ENCODE measurements at places on chromosomes 5 and 9. TPM values are rescaled to one million over a fixed set of nuclear protein-coding genes. Genes with fewer than 3 reads are reported as not detected.
A peak's percentile ranks its signal among the peaks of the same experiment; 100 is the strongest.

GRCh38 chr5:82704381-82704780 is 372.8 kb downstream of the TMEM167A start:
- DNase-seq: no peak

DNA sequence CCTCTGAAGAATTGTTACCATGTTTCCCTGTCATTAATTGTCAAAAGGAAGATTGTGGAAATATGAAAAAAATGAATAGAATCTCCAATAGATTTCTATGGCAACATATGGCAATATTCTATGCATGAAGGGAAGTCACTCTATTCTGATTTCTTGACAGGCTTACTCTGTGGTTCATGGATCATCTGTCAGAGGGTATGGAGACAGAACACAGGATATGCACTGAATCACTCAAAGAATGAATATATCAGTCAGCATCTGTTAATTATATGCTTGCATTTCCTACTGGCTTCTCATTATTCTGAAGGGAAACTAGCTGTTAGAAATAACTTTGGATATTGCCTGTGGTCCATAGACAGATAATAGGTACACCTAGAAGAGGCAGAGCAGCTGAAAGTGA is 918.9 kb downstream of the DTWD2 start:
- DNase-seq: no peak

DNA sequence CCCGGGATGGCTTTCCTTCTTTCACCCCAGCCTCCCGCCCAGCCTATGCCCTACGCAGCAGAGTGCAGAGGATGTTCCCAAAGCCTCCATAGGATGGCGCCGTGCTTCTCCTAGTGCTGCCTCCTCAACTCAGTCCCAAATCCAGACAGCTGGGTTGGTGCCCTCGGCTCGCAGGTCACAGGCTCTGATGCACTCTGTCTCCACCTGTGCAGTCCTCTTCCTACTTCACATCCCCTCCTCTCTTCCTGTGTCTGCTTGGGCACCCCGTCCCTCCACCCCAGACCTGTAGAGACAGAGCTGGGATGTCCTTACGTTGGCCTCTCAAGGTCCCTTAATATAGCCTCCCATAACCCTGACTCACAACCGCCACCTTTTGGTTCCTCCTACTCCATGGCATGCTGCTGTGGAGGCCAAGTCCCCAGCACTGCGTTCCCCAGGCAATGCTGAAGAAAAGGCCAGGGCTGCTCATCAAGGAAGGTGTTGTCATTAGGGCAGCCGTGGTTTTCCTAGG is 314.4 kb downstream of the GADD45G start:
- DNase-seq: peak; percentile 11

- no peak for DNase-seq
Observed at GRCh38 chr5:162685302-162685701, 617.7 kb downstream of the GABRG2 start.

DNA sequence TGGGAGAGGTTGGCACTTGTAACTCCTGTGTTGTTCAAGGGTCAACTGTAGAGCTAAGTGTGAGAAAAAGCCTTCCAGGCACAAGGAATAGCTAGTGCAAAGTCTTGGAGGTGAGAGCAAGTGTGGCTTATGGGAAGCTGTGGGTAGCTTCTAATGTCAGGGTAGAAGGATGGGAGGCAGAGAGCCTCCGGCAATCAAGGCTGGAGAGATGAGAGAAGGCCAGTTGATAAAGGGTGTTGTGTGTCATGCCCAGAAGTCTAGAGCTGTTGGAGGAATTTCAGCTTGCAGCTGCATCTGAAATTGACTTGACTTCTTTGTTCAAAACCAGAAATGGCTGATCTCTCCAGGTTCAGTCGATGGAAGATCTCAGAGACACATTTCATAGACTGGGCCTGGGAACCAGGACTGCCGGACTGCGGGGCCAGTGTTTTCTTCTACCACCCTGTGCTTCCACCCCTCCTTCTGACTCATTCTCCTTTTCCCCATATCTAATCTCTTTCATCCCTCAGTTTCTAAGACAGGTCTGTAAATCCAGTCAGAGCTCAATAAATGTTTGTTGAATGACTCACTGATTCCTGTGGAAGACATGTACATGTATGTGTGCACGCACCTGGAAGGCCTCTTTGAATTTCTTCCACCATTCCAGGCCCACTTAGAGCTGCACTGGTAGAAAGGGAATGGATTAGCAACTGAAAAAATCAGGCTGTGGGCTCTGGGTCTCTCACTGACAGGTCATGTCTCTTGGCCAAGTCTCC is 67.8 kb upstream of the KLF4 start:
- DNase-seq: no peak

DNA sequence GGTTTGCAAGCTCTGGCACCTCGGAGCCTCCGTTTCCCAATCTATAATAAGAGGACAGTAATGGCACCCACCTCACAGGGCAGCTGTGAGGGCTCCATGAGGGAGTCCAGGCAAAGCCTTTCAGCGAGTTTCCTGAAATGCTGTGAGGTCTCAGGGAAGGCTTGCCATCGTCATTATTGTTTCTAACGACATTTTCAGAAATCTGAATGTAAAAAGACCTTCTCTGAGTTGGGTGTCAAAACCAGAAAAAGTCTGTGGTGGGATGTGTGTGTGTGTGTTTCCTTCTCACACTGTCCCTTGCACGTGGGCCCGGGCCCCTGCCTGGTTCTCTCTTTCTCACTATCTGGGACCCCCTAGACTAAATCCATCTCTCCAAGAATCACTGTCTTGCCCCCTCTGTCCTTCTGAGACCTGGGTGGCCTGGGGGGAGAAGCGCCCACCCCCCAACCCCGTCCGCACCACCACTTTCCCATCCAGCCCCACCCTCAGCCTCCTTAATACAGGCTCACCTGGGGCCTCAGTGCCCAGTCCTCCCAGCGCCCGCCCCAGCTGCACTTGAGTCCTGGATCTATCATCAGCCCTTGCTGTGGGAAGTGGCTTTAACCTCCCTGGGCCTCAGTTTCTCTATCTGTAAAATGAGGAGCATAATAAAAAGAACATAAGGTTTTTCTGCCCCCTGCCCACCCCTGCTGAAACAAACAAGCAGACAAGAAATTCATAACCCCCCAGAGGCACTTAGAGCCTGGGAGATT is 180.3 kb downstream of the C9orf50 start:
- no peak for DNase-seq

GRCh38 chr5:12910641-12911040 is 1006.4 kb upstream of the CTNND2 start:
- no peak for DNase-seq

DNA sequence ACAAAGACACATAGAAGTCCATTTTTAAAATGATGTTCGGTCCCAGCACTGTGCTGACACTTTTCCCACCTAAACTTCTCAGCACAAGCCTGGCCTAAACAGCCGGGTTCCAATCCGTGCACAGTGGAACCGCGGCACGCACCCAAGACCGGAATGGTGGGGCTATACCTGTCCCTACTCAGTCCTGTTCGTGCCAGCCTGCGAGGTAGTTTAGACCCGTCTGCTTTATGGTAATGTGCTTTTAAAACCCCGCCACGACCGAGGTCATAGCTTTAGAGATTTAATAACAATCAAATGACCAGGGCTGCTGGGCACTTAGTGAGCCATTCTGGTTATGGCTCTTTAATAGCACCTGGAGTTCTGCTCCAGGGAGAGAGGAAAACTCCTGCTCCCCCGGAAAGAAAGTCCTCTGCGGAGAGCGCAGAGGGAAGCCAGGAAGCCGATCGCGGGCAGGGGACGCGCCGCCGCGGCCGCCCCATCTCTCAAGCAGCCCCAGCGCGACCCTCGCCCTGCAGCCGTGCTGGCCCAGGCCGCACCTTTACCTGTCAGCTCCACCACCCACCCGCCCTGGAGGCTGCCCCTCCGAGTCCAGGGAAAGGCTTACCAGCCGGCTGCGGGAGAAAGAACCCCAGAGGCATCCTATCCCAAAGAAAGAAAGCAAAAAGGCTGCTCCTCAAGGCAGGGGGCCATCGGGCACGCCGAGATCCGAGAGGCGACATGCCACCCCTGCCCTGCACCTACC is 511 bp downstream of the ARL15 start:
- DNase-seq: peak; percentile 11

- DNase-seq: no peak
Observed at GRCh38 chr9:103702572-103702971, 391.5 kb upstream of the SMC2 start.

GRCh38 chr5:107436201-107436600 is 234.5 kb downstream of the EFNA5 start:
- no peak for DNase-seq

GRCh38 chr5:45509371-45509770 is 186.8 kb downstream of the HCN1 start:
- DNase-seq: no peak

GRCh38 chr5:90326995-90327394 is 82.6 kb downstream of the CETN3 start:
- DNase-seq: no peak

GRCh38 chr9:110601098-110601497 is 21.6 kb upstream of the SVEP1 start:
- no peak for DNase-seq

- DNase-seq: no peak
Observed at GRCh38 chr5:174737330-174737729, 12.9 kb downstream of the MSX2 start.

DNA sequence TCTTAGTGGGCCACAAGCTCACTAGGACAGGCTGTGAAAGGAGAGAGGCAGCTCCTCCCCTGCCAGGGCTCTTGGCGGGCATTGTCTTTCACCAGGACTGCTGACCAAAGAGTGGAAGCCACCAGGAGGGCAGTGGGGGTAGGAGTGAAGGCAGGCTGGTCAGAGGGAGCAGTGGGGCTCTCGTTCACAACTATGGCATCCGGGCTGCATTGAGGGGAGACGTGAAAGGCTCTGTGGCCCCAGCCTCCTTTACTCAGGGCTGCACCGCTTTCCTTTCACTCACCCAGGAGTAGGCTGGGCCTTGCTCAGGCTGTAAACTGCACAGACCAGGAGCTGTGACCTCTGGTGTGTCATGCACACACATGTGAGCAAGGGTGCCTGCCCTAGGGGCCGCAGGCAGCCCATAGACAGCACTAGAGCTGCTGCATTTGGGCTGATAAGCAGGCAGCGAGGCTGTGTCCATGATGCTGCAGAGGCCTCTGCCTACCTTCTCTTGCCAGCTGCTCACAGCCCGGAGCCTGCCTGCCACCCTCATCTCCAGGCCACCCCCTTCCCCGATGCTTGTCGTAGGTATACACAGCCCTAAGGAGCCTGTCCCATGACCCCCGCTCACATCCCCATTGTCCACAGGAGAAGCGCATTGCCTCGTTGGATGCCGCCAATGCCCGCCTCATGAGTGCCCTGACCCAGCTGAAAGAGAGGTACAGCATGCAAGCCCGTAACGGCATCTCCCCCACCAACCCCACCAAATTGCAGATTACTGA is 130.4 kb downstream of the DAB2IP start:
- no peak for DNase-seq

DNA sequence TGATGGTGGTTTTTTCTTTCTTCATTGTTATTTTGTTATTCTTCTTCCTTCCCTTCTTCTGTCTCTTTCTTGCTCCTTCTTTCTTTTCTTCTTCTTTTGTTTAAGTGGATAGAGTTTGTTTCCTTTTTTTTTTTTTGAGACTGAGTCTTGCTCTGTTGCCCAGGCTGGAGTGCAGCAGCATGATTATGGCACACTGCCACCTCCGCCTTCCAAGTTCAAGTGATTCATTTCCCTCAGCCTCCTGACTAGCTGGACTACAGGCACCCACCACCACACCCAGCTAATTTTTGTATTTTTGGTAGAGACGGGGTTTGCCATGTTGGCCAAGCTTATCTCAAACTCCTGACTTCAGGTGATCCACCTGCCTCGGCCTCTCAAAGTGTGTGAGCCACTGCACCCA is 40.3 kb downstream of the JAK2 start:
- no peak for DNase-seq

DNA sequence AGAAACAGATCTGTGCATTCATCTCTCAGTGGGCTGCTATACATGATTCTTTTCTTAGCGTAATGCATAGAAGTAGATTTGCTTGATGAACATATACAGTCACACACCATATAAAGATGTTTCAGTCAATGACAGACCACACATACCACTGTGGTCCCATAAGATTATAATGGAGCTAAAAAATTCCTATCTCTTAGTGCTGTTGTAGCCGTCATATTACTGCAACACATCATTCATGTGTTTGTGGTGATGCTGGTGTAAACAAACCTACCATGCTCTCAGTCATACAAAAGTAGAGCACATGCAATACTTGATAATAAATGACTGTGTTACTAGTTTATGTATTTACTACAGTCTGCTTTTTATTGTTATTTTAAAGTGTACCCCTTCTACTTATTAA is 214.3 kb downstream of the ARHGAP26 start:
- no peak for DNase-seq

DNA sequence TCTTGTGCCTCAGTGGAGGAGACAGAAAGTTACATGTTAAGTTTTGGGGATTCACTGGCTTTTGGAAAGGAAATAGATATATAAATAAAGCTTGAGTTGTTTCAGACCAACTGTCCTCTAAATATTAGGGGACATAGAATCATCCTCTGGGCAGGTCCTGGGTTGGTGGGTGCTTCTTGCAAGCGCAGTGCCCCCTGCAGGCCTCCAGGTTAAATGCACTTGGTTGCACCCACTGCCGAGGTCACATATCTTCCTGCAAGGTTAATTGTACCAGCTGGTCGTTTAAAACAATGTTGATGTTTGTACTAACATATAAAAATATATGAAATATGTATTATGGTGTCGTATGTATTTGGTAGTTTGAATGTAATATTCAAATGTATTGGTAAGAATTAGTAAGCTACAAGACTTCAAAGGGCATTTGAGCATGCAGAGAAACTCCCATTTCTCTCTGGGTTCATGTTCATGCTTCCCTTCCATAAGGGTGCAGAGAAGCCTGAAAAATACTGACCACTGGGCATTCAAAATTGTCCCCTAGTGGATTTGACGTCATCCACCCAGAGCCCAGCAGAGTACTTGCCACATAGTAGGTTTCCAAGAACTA is 87.0 kb downstream of the ZNF618 start:
- DNase-seq: no peak

GRCh38 chr5:61674378-61674777 is 342.3 kb downstream of the ZSWIM6 start:
- no peak for DNase-seq

- DNase-seq: no peak
Observed at GRCh38 chr5:6279607-6280006, 98.7 kb downstream of the MED10 start.

GRCh38 chr5:10439692-10440091 is 2.0 kb upstream of the ROPN1L start:
- no peak for DNase-seq

DNA sequence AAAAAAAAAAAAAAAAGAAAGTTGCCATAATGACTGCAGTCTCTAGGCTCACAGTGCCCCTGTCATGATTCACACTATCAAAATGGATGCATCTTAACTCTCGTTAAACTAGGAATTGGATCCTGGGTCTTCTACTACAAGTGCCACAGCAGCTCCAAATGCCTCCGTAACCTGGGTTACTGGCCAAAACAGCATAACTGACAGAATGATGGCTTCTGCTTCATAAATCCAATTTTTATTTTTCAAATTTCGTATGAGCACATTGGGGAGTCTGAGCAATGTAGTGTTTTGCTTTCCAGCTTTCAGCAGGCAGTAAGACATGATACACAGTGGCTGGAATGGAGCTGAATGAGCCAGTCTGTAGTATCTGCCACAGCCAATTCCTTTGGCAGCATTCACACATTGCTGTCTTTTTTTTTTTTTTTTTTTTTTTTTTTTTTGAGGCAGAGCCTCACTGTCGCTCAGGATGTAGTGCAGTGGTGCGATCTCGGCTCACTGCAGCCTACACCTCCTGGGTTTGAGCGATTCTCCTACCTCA is 36.0 kb upstream of the NPM1 start:
- DNase-seq: no peak

The ADAMTS12 gene
- not detected for total RNA-seq

The ACTBL2 gene
- not detected for total RNA-seq

The SHISAL2B gene
- not detected for total RNA-seq

The ZNF462 gene
- 0.25 TPM for total RNA-seq

The GRIN3A gene
- not detected for total RNA-seq

The TMEM8B gene
- 1.8 TPM for total RNA-seq

The PJA2 gene
- 33.7 TPM for total RNA-seq

The NDST1 gene
- total RNA-seq: 5.0 TPM

The DPH7 gene
- total RNA-seq: 34.1 TPM
